ENCODE measurements at places on chromosomes 13 and 19.
A peak's percentile ranks its signal among the peaks of the same experiment; 100 is the strongest.

- no peak for DNase-seq
Observed at GRCh38 chr13:112759053-112759452, 69.2 kb downstream of the ATP11A start.

GRCh38 chr19:42442833-42443232 lies at the start of gene CXCL17:
CXCL17 (minus strand) TSS chr19:42442946; CDS start chr19:42442832, 114 bp downstream.
- DNase-seq: no peak

- DNase-seq: no peak
Observed at GRCh38 chr13:27329210-27329609, 58.6 kb downstream of the RASL11A start.

- DNase-seq: no peak
Observed at GRCh38 chr19:28324275-28325060, 888.5 kb downstream of the UQCRFS1 start.

GRCh38 chr13:101624981-101625380 lies 172.5 kb downstream of the ITGBL1 start:
- no peak for DNase-seq

DNA sequence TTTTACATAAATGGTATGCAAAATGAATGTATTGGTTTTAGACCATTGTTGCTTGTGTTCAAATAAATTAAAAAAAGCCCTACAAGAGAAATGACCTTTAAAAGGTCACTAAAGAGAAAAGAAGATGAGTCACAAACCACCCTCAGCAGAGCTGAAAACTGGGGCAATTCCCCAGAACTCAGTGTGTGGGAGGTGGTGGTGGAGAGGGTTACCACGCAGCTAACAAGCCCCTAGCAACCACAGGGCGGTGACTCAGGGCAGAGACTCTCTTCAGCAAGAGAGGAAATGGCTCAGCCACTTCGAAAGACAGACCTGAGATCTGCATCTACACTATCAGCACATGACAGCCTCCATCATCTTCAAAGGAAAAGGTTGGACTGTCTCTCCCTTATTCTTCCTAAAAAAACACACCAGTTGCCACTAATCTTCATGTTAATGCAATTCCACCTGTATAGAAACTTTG lies 29.4 kb upstream of the NDFIP2 start:
- DNase-seq: peak; percentile 88
